Activated B cell treated with CpG ODN at 0.5 μM for 24 hours (primary cell): ENCODE measurements at places on chromosomes 7 and 10.

- H3K4me1 ChIP-seq: no peaks in the 10 kb centered on the region
- no peak for DNase-seq
- no peak overlapping the region for H3K27ac ChIP-seq
- H3K36me3 ChIP-seq: no peaks in the 10 kb centered on the region
Measured at GRCh38 chr10:62426600-62426999, 52.4 kb downstream of the ZNF365 start.

DNA sequence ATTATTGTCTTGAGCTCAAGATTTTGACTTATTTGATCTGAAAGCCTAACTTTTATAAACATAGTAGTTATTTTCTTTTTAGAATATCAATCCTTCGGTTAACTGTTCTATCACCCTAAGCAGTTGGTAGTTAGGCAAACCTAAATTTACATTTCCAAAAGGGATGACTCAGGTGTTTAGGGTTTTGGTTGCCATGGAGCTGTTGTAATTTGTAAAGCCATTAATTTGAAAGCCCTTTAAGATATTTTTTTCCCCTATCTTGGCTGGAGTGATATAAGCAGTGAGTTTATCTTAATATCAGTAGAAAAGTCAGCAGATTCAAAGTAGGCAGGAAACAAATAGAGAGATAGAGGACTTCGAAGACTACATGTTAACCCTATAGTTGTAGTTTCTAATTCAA, 1472.6 kb upstream of the CELF2 start:
- no peak overlapping the region for H3K27ac ChIP-seq
- H3K4me3 ChIP-seq: no peak overlapping the region
- no peaks in the 10 kb centered on the region for H3K36me3 ChIP-seq
- no peak for DNase-seq
- H3K27me3 ChIP-seq: no peaks in the 10 kb centered on the region
- no peaks in the 10 kb centered on the region for H3K4me1 ChIP-seq

- no peak overlapping the region for H3K4me3 ChIP-seq
- no peaks in the 10 kb centered on the region for H3K27me3 ChIP-seq
- DNase-seq: no peak
- H3K27ac ChIP-seq: no peak overlapping the region
Measured at GRCh38 chr10:128080641-128081040, 45.6 kb downstream of the MKI67 start.

GRCh38 chr7:78543976-78544375, 745.4 kb downstream of the PHTF2 start:
- H3K27ac ChIP-seq: no peak overlapping the region
- H3K4me3 ChIP-seq: no peak overlapping the region
- H3K4me1 ChIP-seq: no peaks in the 10 kb centered on the region
- no peak for DNase-seq

DNA sequence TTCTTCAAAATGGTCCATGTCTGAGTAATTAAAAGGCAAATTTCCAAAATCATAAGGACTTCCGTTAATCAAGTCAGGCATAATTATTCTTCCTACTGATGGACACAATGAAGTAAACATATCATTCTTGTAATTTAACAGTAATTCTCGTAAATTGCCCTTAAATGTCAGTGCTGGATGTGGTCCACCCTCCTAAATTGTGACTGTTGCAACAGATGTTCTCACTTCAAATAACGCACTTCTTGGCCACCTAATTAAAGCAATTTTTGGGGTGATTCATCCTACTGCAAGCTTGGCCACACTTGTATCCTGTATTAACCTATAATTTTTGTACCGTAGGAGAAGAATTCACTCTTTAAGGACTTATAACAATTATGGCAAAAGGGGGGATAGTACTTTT, 1.9 kb downstream of the COL1A2 start:
- no peak for DNase-seq
- no peak overlapping the region for H3K4me3 ChIP-seq
- H3K27me3 ChIP-seq: peaks cover 33% of the 10 kb centered on the region

DNA sequence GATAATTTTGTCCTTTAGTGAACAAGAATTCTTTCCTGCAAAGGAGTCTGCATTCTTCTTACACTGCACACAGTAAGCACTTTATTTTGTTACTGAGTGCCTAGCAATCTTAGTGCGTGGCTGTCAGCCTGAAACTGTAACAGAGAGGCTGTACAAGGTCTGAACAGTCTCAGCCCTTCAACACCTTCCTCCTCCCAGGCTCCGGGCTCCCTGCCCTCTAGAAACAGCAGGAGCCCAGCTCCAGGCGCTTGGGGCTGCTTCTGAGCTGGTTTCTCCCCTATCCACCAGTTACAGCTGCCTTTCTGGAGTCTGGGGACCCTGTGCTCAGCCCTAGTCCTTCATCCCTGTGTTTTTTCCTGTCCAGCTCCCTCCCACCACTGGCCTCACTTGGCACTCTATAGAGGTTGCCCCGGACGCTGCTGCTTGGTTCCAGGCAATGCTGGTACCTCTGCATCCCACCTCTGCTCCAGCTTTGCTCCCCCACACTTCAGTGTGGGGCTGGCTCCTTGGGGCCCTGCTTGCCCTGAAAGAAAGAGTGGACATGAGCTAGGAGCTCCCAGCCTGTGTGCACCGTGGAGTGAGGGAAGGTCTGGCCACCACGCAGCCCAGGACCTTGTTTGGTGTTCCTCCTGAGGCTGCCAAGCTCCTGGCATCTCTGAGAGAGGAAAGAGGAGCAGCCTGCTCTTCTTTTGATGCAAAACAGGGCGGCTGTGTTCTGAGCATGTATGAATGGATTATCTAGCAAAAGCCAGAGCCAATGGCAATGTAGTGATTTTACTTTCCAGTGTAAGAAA, 251.2 kb upstream of the GRB10 start:
- H3K4me1 ChIP-seq: no peaks in the 10 kb centered on the region
- H3K4me3 ChIP-seq: no peak overlapping the region
- no peak overlapping the region for H3K27ac ChIP-seq
- no peaks in the 10 kb centered on the region for H3K27me3 ChIP-seq
- no peaks in the 10 kb centered on the region for H3K36me3 ChIP-seq
- no peak for DNase-seq

DNA sequence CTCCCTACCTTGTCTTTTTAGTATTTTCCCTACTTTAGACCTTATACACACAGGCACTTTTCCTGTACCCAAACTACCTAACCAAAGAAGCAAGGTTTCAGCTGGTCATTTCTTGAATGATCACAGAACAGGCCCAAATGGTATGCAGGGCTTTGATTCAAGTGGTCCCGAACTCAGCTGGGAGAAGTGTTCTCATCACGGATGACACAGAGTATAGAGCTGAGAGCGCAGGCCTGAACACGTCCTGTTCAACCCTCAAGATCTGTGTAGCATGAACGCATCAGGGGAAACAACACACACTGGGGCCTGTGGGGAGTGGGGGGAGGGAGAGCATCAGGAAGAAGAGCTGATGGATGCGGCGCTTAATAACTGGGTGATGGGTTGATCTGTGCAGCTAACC, 318.2 kb downstream of the SFMBT2 start:
- H3K27me3 ChIP-seq: peaks cover 2% of the 10 kb centered on the region
- H3K36me3 ChIP-seq: no peaks in the 10 kb centered on the region
- H3K4me1 ChIP-seq: no peaks in the 10 kb centered on the region
- no peak overlapping the region for H3K27ac ChIP-seq

DNA sequence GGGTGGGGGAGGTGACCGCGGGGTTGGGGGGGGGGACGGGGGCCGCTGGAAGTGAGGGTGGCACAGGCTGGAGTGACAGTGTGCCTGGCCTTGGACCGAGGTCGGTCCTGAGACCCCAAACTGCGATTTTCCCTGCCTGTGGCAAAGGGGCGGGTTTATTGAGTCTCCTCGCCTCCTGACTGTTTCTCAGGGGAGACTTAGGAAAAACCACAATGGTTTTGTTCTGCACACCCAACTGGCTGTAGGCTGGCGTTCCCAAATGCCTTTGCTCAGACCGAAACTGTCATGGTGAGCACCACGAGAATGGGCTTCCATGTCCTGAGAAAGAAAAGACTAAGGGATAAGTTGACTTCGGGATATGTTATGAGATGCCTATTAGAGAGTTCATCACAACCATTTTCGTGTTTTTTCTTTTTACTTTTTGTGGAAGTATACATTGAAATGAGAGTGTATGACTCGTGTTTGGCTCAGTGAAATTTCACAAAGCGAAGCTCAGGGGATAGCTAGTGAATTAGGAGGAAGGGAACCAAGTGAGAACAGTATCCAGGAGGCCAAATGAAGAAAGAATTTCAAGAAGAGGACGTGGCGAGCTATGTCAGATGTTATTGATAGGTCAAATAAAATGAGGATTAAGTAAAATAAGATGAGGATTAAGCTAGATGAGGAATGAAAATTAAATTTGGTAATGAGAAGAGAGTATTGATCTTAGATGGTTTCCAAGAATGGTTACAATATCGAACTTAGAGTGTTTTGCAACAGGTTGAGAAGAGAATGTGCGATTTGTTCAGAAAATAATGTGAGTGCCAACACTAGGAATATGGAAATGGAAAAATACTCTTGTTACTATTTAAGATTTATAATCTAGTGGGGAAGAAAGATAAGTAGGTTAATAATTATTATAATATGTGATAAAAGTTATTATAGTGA, 918 bp downstream of the NET1 start:
- no peak overlapping the region for H3K27ac ChIP-seq
- peaks cover 3% of the 10 kb centered on the region for H3K4me1 ChIP-seq
- H3K36me3 ChIP-seq: no peaks in the 10 kb centered on the region

GRCh38 chr10:97534746-97535367, 36.1 kb downstream of the UBTD1 start:
- no peaks in the 10 kb centered on the region for H3K27me3 ChIP-seq
- no peaks in the 10 kb centered on the region for H3K4me1 ChIP-seq
- DNase-seq: no peak
- no peak overlapping the region for H3K4me3 ChIP-seq
- no peak overlapping the region for H3K27ac ChIP-seq
- no peaks in the 10 kb centered on the region for H3K36me3 ChIP-seq

DNA sequence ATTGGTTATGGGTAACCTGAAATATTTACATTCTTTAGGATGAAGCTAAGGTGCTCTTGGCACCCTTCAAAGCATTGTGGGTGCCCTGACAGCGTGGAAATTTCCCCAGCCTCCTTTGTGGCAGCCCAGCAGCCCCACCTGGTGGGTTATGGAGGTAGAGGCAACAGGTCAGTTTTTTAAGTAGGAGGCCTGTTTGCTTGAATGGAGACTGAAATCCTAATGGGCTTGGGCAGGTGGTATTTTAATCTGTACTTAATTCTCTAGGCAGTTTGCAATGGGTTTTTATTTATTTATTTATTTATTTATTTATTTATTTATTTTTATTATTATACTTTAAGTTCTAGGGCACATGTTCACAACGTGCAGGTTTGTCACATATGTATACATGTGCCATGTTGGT, 139.4 kb downstream of the EPC1 start:
- H3K27ac ChIP-seq: no peak overlapping the region
- H3K4me1 ChIP-seq: no peaks in the 10 kb centered on the region
- DNase-seq: no peak
- no peak overlapping the region for H3K4me3 ChIP-seq

GRCh38 chr10:77844713-77845445, 81.7 kb downstream of the DLG5 start:
- no peaks in the 10 kb centered on the region for H3K36me3 ChIP-seq
- H3K27ac ChIP-seq: no peak overlapping the region
- no peak for DNase-seq
- H3K4me3 ChIP-seq: no peak overlapping the region
- H3K4me1 ChIP-seq: peaks cover 2% of the 10 kb centered on the region

- no peak overlapping the region for H3K27ac ChIP-seq
- H3K27me3 ChIP-seq: no peaks in the 10 kb centered on the region
- no peaks in the 10 kb centered on the region for H3K4me1 ChIP-seq
- DNase-seq: no peak
Measured at GRCh38 chr7:55877308-55877707, 9.9 kb upstream of the ZNF713 start.

DNA sequence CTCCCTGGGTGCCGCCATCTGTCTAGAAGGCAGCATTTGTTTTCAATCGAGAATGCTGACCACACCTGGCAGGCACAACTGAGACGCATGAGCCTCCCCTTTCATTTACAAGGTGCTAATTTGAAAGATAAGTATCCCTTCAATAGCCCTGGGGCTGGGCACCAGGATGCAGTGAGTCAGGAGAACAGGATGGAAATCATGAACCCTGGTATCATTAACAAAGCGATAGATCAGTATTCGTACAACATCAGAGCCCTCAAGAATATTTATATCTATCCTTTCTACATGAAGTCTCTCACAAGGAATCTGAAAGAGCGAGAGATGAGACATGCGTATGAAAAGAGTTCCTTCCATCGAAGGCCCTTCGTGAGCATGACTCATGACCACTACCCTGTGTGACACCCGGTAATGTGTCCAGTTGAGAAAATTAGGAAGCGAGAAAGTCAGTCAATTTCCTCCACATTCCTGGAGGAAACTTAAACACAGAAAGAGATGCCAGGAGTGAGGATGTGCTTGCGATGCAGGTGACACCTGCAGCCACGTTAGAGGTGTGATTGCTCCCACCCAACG, 123.1 kb upstream of the PITRM1 start:
- H3K27ac ChIP-seq: no peak overlapping the region
- no peak for DNase-seq
- H3K36me3 ChIP-seq: no peaks in the 10 kb centered on the region
- no peaks in the 10 kb centered on the region for H3K4me1 ChIP-seq

DNA sequence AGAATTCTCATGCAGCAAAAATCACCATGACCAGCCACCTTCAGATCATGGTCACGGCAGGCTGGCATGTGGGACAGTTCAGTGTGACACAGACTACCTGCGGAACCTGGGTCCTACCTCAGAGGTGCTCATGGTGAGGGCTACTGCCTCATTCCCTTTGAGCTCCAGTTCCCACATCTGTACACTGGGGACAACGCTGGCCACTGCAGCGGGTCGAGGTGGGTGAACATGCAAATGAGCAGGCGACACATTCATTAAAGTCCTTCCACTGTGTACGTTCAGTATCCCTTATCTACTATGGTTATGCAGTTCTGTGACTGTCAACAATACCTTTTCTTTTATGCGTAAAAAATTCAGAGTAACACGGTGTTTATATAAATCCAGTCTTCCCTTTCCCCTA, 218.7 kb upstream of the AOAH start:
- no peak for DNase-seq
- no peaks in the 10 kb centered on the region for H3K27me3 ChIP-seq
- peaks cover 51% of the 10 kb centered on the region for H3K36me3 ChIP-seq
- no peak overlapping the region for H3K27ac ChIP-seq
- peak overlapping the region; percentile 62 for H3K4me3 ChIP-seq
- peaks cover 68% of the 10 kb centered on the region for H3K4me1 ChIP-seq

DNA sequence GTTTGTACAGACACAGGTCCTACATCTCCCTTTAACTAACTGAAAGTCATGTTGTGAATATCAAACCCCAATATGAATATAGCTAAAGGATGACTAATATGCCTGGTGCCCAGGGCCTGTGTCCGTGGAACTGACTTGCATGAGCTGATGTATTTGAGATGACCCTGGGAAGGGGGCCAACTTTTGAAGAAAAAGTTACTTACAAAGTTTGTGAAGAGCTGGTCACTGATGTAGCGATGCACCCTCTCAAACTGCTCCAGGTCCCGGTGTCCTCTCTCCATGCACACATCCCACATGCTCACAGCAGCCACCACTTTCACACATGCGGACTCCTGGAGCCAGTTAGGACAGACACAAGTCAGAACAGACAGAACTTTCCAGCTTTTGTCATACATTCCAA, 106.2 kb downstream of the ABCC2 start:
- H3K27me3 ChIP-seq: no peaks in the 10 kb centered on the region
- peaks cover 65% of the 10 kb centered on the region for H3K36me3 ChIP-seq
- H3K4me3 ChIP-seq: no peak overlapping the region
- no peaks in the 10 kb centered on the region for H3K4me1 ChIP-seq
- DNase-seq: no peak
